Effector memory CD4-positive, alpha-beta T cell (primary cell): ENCODE measurements at places on chromosomes 1 and 21.

- DNase-seq: no peak
Measured at GRCh38 chr1:225537554-225538251, 109.9 kb upstream of the LBR start.

GRCh38 chr1:246679794-246680177 lies 44.4 kb upstream of the SCCPDH start:
- no peak for DNase-seq

GRCh38 chr1:150761801-150762200 lies 3.8 kb downstream of the CTSS start:
- no peak for DNase-seq

DNA sequence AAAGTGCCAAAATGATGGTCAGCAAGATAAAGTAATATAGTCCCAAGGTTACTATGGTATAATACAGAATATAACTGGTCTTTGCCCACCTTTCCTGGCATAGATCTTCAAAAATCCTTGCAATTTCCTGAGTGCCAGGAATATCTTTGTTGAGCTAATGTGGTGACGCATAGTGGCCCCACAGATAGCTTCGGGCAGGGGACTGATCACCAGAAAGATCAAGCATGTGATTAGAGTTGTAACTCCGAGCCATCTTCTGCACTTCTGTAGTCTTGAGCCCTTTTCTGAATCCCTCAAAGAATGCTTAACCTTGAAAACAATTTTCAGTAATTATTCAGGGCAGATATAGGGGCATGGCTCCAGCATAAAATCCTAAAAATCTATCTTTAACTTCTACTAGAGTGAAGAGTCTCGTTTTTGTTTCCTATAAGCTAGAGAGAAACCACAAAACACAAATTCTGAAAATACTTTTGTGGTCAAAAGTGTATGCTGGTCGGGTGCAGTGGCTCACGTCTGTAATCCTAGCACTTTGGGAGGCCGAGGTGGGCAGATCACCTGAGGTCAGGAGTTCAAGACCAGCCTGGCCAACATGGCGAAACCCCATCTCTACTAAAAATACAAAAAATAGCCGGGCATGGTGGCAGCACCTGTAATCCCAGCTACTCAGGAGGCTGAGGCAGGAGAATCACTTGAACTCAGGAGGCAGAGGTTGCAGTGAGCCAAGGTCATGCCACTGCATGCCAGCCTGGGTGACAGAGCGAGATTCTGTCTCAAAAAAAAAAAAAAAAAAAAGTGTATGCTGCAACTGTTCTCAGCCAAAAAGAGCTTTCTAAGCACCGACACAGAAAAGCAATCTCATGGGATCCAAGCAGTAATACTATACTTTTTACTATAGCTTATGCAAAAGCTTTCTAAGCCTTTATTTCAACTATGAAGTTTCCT lies 62.8 kb downstream of the NVL start:
- DNase-seq: no peak

- DNase-seq: no peak
Measured at GRCh38 chr1:38191461-38191860, 144.9 kb upstream of the POU3F1 start.

DNA sequence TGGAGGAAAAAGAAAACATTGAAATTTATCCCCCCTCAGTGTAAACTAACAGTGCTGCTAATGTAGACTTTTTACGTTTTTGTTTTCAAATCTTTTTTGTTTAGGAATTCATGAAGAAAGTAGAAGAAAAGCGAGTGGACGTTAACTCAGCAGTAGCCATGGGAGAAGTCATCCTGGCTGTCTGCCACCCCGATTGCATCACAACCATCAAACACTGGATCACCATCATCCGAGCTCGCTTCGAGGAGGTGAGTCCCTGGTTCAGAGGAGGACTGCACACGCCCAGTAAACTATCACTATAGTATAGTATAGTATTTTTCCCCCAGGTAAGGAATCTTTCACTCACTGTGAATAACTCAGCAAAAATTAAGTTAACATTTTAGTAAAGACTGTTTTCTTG lies 37.8 kb upstream of the BMP8A start:
- DNase-seq: no peak

DNA sequence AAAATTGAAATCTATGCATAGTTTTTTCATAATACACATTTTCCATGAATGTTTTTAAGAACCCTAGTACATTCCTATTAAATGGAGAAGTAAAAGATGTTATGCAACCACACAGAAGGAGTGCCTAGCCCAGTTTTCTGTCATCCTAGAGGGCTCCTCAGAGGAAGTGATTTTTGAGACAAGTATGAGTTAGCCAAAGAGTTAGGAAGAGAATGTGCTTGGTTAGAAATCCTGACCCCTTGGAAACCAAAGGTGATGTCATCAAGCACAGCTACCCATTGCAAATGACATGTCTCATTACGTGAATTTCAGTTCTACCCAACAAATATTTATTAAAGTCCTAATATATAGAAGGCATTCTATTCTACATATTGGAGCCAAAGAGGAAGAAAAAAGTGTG lies 88.9 kb upstream of the TNFSF4 start:
- DNase-seq: no peak

- DNase-seq: no peak
Measured at GRCh38 chr1:41661428-41662060, 177.1 kb upstream of the EDN2 start.
